ENCODE measurements at places on chromosomes 6 and 20.

- no peak for ATAC-seq
These were observed 1.9 kb downstream of the BCL2L1 start for GRCh38 chr20:31720486-31721407.

GRCh38 chr6:36243562-36244212, 26.2 kb upstream of the PNPLA1 start:
- ATAC-seq = no peak

- no peak for ATAC-seq
These were observed 111.5 kb upstream of the SYNDIG1 start for GRCh38 chr20:24357931-24358330.

DNA sequence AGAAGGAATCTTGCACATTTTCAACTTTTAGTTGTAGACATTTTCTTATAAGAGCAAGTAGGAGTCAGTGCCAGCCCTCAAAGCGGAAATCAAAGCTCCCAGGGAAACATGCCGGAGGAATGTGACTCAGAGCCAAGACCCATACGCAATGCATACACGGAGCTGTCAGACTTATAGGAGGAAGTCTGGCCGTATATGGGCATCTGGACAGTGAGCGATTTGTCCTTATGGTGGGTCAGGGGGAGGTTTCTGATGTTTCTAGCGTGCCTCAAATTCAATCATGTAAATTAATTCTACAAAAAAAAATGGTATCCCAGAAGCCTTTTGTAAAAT, 3.6 kb upstream of the CCN2 start:
- peak; percentile 61 for ATAC-seq

- no peak for ATAC-seq
These were observed 7.0 kb downstream of the COX7A2 start for GRCh38 chr6:75236630-75237029.

DNA sequence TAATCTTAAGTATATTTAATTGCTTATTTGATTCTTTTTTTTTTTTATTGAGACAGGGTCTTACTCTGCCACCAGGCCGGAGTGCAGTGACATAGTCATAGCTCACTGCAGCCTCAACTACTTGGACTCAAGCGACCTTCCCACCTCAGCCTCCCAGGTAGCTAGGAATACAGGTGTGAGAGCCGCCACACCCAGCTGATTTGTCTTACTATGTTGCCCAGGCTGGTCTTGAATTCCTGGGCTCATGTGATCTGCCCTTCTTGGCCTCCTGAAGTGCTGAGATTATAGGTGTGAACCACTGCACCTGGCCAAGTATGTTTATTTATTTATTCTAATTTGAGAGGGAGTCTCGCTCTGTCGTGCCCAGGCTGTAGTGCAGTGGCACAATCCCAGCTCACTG, 38.2 kb downstream of the PTPN1 start:
- ATAC-seq = no peak

DNA sequence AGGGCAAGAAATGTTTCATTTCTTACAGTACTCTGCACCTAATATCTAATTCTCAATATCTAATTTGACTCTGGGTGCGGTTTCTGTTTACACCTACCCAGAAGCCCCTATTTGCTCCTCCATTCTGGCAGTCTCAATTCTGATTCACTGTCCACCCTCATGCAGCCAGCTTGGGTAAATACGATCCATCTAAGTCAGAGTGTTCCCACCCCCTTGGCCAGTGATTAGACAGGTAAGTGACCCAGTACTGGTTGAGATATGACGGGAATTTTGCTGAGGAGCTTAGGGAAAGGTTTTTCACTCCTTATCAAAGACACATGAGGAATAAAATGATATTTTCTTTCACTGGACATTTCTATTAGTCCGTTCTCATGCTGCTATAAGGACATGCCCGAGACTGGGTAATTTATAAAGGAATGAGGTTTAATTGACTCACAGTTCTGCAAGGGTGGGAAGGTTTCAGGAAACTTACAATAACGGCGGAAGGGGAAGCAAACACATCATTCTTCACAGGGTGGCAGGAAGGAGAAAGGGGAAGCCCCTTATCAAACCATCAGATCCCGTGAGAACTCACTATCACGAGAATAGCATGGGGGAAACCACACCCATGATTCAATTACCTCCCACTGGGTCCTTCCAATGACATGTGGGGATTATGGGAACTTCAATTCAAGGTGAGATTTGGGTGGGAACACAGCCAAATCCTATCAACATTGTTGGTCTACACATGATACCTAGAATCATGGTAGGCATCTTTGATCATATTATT, 29.4 kb downstream of the GLO1 start:
- ATAC-seq = no peak

DNA sequence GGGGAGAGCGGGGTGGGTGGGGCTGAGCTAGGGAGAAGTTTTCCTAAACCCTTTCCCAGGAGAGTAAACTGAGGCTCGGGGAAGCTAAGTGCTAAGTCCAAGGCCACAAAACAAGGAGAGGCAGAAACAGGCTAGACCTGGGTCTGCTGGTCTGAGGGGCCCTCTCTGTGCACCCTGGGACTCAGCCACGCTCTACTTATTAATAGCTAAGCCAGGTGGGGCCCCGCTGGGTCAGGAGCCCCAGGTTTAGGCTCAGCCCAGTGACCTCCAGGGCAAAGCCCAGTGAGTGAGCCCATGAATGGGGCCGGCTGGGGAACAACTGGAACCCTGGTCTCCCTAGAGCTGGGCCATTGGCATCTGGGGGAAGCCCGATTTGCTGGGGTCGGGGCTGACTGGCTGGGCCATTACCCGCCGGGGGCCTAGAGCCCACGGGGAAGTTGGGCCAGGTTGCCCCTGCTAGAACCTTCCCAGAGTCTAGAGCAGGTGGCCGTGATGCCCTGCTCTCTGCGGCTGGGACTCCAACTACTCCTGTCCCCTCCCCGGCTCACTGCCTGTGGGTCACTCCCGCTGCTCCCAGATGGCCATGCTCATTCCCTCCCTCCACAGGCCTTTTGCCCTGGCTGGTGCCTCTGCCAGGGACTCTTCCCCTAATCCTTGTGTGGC, 24.1 kb upstream of the NOL4L start:
- no peak for ATAC-seq

DNA sequence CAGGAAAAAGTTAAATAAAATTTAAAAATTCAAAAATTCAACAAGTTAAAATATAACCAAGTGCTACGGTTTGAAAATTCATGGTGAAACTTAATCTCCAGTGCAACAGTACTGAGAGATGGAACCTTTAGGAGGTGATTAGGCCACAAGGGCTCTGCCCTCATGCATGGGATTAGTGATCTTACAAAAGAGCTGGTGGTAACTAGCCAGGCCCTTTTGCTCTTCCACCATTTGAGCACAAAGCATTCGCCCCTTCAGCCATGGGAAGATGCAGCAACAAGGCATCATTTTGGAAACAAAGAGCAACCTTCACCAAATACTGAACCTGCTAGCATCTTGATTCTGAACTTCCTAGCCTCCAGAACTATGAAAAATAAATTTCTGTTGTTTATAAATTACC, 80.9 kb downstream of the RNGTT start:
- ATAC-seq = no peak

- no peak for ATAC-seq
These were observed 79.2 kb upstream of the PLN start for GRCh38 chr6:118468682-118469465.

GRCh38 chr20:56855708-56856107, 226.6 kb downstream of the TFAP2C start:
- ATAC-seq = no peak

- no peak for ATAC-seq
These were observed 302.3 kb downstream of the PLCB1 start for GRCh38 chr20:8434326-8434876.

DNA sequence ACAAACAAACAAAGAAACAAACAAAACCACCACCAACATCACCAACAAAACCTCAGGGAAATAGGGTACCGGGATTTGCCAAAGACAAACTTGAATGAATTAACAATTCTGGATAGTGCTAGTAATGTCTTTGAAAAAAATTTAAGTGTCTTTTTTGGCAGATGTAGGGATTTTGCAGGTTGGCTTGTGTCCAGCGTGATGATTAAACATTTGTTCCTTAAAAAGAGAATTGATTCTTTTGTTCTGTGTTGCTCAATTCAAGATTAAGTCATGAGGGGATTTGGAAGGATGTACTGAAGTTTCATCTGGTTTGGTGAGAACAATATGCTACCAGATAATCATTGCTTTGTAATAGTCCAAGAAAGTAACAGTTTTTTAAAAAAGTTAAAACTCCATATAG, 125.1 kb upstream of the HS3ST5 start:
- no peak for ATAC-seq

DNA sequence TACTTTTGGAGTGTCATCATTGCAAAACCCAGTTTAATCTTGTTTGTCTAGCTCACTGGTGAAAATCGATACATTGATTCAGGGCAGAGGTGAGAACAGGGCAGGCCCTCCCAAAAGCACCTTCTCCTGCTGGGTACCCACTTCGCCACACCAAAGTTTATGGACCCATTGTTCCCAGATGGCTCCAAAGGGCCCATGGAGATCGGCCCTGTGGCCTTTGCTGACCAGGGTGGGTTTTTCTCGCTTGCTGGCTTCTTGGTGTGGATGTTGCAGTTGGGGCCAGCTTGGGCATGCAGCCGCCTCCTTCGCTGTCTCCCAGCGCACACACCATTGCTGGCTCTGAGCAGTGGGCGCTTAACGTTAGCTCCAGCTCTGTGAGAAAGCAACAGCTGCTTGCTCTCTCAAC, 178.1 kb upstream of the PDE10A start:
- ATAC-seq = no peak

- no peak for ATAC-seq
These were observed 329.1 kb downstream of the TFAP2B start for GRCh38 chr6:51147756-51148155.

DNA sequence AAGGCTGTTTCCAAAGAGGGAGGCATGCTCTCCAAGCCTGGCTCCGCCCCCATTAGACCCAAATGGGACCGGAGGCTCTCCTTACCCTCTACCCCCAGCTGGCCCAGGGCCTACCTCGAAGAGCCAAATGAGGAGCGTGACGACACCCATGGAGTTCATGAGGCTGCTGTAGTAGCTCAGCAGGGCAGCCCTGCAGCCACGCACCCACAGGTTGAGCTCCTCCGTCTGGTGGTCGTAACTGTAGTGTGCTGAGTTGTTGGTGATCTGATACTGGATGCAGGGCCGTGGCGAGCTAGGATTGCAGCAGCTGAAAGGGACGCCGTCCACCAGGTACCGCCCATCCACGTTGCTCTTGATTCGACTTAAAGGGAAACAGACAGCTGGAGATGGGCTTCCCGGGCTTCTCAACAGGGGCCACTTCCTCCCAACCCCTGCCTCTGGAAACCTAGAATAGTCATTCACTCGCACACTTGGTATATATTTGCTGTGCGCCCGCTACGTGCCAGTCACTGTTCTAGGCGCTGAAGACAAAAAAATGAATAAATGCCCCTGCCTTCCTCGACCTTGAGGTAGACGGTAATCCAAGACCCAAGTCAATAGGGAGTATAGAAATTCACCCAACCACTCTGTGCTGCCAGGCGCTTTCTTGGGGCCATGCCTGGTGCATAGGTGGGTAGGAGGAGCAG, 18.0 kb downstream of the PRPH2 start:
- no peak for ATAC-seq

DNA sequence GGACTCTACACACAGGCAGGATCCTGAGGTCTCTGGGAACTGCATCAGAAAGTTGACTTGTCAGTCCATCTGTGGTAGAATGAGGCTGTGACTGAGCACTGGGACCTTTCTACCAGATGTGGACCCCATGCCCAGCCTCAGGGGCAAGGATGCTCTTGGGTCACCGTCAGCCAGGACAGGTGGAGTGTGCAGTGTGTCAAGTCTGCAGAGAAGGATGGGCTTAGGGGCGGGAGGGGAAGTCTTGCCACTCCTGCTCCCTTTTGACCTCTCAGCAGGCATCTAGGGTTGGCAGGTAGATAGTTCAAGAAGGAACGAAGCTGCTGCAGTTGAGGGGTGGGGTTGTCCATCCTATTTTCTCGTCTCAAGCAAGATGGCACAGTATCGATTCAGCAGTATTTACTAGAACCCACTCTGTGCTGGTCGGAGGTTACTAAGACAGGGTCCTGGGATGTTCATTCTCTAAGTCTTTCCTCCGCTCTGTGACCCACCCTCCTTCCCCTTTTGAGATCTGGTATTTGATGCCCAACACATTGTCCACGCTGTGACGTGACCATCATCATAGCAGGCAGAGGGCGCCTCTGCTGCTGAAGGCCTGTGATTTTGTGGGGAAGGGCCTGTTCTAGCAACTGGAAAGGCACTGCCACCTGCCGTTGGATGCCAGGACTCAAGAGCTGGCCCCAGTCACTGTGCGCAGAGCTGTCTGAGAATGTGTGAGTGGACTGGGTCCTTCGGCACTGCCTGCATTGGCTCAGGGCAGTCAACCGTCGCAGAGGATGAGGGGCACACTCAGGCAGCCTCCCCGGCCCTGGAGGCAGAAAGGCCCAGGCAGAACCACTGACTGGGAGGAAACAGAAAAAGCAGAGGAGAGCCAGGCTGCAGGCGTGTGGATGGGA, 23.2 kb downstream of the RBCK1 start:
- peak; percentile 91 for ATAC-seq

DNA sequence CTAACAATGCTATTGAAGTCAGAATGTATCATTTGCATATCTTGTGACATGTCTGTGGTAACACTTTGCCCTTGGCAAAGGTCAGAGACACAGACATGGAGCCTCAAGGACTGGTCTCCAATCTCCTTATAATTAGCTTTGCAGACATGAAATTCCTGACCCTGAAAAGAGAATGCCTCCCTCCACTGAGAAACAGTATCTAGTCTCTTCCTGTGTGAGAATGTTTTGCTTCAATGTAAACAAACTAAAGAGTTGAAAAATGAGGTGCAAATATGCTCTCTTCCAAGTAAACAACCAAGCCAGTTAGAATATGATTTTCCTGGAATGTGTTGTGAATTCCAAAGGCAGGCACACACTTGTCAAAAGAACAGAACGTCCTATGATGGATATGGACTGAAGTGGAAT, 407.1 kb upstream of the MARCKS start:
- no peak for ATAC-seq

- peak; percentile 85 for ATAC-seq
These were observed 31.8 kb upstream of the ELMO2 start for GRCh38 chr20:46438156-46438750.

GRCh38 chr20:22582964-22583772, 1.2 kb downstream of the FOXA2 start:
- ATAC-seq = no peak

DNA sequence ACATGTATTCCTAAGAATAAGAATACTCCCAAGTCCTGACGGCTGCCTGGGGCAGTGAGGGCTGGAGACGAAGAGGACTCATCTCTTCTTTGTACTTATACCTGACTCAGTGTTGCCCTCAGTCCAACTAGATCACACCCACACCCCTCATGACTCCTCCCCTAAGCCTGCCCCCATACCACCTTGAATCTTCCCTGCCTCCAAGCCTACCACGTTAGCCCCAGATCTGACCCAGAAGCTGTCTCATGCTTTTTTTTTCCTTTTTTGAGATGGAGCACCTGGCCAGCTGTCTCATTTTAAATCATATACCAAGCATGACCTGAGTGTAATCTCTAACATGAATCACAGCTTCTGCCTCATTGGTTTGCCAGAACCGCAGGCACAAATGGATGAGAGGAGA, 45.2 kb downstream of the MUC22 start:
- ATAC-seq = no peak

GRCh38 chr6:32413427-32414047, 6.6 kb upstream of the BTNL2 start:
- peak; percentile 92 for ATAC-seq

Measured in SK-N-SH treated with all-trans-retinoic acid at 6 μM for 48 hours (cell line).